ENCODE measurements at places on chromosomes 11 and 22.

GRCh38 chr11:17563231-17563646 is 16.2 kb downstream of the OTOG start:
- no peak for DNase-seq

GRCh38 chr22:24099071-24099470 is 82.2 kb upstream of the SUSD2 start:
- DNase-seq = no peak

GRCh38 chr11:82994604-82995230 is 77.0 kb downstream of the RAB30 start:
- DNase-seq = no peak

GRCh38 chr11:35458846-35459245 is 39.5 kb upstream of the SLC1A2 start:
- DNase-seq = peak; percentile 23

DNA sequence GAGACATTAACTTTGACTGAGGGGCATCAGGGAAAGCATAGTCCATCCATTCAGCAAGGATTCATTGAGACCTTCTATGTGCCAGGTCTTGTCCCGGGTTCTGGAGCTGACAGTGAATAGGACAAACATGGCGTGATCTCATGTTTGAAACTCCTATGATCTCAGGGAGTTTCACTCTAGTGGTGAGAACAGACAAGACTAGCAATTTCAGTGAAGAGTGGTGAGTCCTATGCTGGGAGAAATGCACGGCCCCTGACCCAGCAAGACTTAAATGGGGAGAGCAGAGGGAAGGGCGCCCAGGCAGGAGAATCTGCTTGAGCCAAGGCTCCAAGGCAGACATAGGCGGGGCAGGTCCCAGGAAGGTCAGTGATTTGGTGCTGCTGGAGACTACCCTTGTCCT is 155.7 kb downstream of the CEP164 start:
- DNase-seq = no peak

DNA sequence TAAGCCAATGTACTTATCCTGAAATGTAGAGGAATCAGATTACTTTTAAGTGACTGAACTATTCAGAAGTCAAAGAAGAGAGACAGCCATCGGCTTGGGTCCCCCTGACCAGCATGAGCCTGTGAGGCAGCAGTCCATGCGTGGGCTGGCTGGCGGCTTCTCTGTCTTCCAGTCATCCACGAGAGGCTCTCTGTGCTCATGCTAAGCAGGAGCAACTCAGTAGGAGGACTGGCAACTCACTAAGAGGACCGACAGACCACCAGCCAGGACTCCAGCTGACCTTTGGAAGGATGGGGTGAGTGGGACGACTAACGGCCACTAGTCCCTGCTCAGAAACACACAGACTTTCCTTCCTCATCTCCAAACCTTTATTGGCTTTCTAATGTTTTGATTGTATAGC is 43.6 kb downstream of the ARFGAP3 start:
- DNase-seq = no peak

DNA sequence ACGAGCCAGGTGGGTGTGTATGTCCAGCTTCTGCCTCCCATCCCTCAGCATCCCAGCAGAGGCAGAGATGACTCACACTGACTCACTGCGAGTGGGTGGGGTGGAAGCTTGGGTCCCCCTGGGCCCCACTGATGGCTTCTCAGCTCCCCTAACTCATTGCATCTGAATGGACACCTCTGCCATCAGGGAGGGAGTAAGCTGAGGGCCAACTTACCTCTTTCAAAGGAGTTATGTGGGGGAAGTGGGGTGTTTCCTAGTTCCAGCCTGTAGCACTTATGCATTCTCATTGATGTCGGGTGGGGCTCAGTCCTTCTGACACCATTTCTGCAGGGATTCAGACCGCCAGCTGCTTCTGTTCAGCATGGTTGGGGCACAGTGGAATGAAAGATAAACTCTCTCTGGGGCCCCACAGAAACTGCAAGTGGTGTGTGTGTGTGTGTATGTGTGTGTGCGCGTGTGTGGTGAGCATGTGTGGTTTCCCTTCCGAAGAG is 1425.8 kb downstream of the TBC1D22A start:
- no peak for DNase-seq

DNA sequence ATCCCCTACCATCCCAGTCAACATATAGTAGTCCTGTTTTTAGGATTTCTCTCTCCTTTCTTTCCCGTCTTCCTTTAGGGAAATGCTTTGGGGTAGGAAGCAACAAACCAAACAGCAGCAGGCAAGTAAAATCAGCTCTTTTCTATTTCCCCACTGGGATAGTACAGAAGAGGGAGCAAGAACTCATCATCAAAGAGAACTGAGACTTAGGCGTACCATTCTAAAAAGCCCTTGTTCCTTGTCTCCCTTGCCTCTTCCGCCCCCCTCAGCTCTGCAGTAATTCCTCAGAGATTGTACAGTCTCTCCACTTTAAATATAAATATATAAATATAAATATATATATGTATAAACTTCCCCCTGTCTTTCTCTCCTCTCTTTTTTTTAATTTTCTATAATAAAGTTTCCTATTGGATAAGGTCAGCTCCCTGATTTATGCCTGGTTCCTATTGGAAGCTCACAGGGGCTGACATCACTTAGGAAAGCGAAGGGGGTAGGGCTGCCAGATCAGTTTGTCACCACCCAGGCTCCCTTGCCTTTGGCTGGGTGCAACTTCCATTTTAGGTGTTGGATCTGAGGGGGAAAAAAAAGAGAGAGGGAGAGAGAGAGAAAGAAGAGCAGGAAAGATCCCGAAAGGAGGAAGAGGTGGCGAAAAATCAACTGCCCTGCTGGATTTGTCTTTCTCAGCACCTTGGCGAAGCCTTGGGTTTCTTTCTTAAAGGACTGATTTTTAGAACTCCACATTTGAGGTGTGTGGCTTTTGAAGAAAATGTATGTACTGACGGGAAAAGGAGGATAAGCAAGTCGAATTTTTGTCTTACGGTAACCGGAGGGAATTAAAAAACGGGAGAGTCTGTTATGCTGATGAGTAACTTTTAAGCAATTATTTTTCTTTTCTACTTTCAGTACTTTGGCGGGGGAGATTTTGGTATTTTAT is at the start of gene CTNND1:
CTNND1 (plus strand) TSS at position 502 of the 934 bp plus-strand sequence. CDS start 29,677 bp downstream, outside the sequence.
- DNase-seq = peak; percentile 99

GRCh38 chr11:113048820-113049768 is 87.9 kb downstream of the NCAM1 start:
- peak; percentile 41 for DNase-seq

DNA sequence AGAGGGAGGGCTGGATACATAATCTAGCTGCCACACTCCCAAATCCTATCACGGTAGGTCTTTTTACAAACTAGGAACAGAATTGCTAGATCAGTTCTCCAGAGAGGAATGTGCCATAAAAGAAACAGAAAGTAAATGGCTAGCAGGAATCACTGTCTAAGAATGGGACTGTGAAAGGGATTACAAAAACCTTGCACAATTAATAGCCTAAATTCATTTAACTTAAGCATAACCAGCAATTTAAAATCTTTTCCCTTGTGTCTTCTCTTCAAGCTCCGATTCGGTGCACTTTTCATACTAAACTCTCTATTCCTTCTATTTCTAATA is 35.2 kb downstream of the APOL5 start:
- peak; percentile 43 for DNase-seq

DNA sequence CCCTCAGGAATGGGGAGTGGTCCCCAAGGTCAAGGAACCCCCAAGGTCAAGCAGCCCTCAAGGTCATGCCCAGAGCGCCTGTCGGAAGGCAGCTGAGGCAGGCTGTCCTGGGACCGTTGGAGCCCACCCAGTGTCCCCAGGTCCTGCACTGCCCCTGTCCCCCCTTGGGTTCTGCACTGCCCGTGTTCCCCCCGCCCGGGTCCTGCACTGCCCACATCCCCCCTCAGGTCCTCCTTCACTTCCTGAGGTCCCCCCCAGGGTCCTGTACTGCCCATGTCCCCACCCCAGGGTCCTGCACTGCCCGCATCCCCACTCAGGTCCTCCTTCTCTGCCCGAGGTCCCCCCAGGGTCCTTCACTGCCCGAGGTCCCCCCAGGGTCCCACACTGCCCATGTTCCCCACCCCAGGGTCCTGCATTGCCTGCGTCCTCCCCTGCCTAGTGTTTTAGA is 1073.0 kb downstream of the BRD1 start:
- DNase-seq = no peak

Data from choroid plexus epithelial cell (primary cell).